ENCODE measurements at places on chromosomes 7 and 10.

- no peak for DNase-seq
Measured at GRCh38 chr7:158487631-158488151, 99.9 kb downstream of the PTPRN2 start.

DNA sequence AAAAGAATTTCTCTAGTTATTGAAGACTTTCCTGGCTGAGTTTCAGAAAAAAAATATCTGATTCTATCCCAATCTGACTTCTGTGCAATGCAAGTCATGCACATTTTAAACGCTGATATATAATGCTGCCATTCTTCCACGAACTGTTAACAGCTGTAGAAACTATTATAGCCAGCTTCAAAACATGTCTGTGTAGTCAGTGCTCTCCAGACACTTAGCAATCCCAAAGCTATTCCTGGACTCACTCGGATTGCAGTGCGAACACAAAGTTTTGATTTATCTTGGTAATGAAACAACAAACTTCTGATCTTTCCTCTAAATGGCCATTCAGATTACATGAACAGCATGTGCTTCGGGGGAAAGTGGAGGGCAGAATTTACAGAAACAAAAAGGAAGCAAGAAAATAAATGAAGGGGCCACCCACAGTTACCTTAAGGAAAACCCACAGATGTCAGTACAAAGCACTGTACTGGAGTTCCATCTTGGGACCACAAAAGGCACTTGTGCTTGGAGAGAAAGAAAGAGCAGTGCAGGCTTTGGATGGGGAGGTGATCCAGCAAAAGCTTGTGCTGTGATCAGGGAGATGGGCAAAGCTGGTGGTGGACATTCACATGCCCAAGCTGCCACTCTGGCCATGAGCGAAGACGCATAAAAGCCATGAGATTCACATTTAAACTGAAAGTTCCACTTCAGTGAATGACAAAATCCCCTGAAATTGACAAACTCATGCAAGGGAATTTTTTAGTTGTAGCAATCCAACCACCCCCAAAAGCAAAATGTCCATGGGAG is 32.1 kb upstream of the ADO start:
- DNase-seq = no peak

DNA sequence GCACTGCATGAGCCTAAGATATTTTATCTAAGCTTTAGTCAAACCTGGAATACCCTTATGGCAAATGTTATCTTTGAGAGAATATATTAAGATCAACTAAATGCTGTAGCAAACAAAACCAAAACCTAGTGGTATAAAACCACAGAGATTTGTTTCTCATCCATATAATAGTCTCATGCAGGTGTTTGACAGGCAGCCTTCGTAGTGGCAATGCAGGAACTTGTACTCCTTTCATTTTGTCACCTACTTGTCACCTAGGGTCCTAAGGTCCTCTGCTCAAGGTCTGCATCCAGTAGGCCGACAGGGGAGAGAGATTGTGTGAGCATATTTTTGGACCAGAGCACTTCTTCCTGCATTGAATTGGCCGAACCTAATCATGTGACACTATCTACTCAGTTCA is 352.6 kb downstream of the GPR37 start:
- DNase-seq = no peak

- DNase-seq = no peak
Measured at GRCh38 chr10:128499956-128500355, 373.7 kb upstream of the MKI67 start.

DNA sequence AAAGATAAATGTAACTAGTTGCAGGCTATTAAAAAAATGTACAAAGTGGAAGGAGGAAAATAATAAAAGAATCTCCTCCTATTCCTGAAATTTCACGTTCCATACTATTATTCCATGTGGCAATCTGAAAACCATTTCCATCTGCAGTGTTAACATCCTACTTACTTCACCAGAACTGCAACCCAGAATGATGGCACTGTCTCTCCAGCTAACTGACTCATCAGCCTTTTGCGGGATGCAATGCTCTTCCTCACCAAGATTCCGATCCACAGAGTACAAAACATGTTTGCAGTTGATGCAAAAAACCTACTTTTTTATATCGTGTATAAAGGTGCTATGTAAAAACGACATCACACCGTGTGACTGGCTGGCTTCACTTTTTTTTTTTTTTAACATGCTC is 50.8 kb downstream of the ESYT2 start:
- no peak for DNase-seq

DNA sequence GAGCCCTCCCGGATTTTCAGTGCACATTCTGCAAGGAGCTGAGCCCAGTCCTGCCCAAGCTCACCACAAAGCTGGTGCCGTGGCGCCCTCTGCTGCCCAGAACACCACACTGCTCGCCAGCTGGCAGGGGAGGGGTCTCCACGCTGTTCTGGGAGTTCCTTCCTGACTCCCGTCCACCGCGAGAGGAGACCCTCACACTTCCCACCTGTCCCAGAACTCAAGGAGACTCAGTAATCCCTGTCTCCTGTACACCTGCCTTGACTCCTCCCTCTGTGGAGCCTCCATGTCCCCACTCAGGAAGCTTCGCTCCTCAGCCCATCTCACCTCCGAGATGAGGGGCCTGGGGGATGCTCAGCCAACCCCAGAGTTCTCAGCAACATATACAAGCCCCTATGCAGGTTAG is 11.3 kb downstream of the C10orf105 start:
- no peak for DNase-seq

DNA sequence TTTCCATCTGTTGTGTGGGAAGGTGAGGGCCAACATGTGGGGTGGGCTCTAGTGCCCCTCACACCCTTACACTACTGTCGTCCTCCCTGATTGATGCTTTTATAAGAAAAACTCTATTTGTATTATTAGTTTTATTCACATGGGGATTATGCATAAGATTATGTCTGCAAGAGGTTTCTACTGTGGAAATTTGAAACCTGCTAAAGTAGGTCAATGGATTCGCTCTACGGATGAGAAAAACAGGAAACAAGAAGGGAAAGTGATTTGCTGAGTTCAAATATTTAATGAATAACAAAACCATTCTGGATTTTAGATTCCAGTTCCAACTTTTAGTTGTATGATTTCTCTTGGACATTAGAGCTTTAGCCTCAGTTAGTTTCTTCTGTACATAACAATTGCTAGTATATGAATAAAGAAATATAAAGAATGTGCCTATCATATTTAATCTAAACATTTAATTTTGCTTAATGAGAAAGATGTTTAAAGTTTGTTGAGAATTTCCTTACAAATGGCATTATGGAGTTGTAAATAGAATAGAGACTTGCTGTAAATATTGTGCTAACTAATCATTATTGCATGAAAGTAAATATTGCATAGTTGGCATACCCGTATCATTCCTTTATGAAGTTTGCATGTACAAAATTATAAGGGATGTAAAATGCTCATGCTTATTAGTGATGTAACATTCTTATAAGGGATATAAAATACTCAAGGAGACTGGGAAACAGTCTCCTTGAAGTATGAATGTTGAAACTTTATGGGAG is 193.8 kb downstream of the THSD7A start:
- no peak for DNase-seq

GRCh38 chr7:142833174-142834048 is 21.5 kb upstream of the EPHB6 start:
- DNase-seq = no peak

GRCh38 chr7:105904064-105904463 is 27.7 kb upstream of the ATXN7L1 start:
- DNase-seq = no peak

- no peak for DNase-seq
Measured at GRCh38 chr7:44079331-44080021, 2.9 kb downstream of the POLM start.

GRCh38 chr7:36261019-36261754 is 108.1 kb downstream of the EEPD1 start:
- DNase-seq = no peak

DNA sequence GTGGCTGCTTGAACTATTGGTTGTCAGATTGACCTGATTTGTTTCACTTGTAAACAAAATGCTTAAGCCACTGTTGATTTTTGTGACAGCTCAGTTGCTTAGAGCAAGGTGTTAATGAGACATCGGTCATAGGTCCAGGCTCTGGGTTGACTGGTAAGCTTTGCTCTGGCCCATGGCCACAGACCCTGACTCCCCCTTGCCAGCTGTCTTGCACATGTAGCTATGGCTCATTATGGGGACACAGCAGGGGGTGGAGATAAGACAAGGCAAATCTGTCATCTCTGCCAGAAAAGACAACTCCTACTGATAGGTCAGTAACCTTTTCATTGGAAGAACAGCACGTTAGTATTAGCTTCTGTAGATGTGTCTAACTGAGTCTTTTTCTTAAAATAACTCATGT is 95.3 kb downstream of the KAT6B start:
- no peak for DNase-seq

GRCh38 chr10:541750-542371 is 147.6 kb downstream of the DIP2C start:
- no peak for DNase-seq

GRCh38 chr7:21330462-21331178 is 97.3 kb upstream of the SP4 start:
- no peak for DNase-seq

DNA sequence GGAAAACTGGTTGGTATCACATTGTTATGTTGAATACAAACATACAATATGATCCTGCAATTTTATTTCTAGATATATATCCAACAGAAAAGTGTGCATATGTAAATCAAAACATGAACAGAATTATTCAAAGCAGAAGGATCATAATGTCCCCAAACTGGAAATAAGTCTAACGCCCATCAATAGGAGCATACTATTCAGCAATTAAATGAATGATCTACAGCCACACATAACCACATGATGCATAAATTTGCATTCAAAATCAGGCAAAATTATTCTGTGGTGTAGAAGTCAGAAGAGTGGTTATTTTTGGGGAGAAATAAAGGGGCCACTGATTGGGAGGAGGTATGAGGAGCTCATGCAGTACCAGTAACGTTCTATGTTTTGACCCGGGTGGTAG is 28.6 kb downstream of the NPY start:
- DNase-seq = no peak

DNA sequence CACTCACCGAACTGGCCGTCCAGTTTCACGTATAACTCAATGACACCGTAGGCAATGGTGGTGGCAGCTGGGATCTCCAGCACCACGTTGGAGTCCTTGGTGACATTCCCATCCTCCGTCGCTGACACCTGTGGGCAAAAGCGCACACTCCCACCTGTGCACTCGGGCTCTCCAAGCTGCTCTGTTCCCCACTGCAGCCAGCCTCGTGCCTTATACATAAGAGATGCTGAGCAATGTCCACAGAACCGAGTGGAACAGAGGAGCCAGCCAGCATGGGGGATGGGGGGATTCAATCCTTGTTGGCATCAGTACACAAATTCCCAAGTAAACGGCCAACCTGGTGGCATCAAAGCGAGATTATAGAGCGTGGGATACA is 40.0 kb downstream of the GSDME start:
- no peak for DNase-seq

DNA sequence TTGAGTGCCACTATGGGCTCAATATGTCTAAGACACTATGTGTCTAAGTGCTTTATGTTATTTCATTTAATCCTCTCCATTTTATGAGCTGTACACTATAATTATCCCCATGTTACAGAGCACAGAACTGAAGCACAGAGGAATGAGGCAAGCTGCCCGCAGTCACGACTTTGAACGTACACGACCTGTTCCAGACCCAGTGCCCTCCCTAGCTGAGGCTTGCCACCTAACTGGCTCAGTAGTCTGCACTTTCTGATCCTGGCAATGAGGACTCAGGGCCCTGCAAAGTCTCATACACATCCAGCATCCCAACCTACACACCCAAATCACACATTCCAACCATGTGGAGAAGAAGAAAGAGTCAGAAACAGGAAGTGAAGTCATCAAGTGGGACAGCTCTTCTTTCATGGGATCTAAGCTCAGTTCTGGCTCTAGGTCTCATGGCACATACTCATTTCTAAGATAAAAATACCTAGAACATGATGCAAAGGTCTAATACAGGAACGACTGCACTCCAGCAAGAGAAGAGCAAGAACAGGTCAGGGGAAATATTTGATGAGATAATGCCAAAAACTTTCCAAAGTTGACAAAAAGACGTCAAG is 42.4 kb upstream of the DDC start:
- DNase-seq = no peak

- DNase-seq = no peak
Measured at GRCh38 chr10:132540456-132540855, 2.9 kb downstream of the INPP5A start.

DNA sequence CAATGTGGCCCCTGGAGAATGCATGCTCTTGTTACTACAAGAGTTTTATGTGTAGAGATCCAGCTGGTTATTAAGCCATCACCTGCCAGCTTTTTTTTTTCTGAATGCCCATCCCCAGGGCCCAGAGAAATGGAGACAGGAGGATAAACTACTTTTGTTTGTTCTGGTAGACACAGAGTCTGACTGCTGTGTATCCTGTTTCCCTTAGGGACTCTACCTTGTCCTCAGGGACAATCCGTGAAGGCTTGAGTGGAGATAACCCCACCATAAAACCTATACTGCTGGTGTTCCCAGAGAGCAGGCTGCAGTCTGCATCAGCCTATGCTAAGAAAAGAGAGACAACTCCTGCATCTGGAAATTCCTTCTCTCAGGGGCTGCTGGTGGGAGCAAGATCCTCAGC is at the start of gene OR2A5:
TSS of gene OR2A5 (plus strand) at position 301 of the 400 bp plus-strand sequence. CDS start 1,454 bp downstream, outside the sequence.
- DNase-seq = no peak

DNA sequence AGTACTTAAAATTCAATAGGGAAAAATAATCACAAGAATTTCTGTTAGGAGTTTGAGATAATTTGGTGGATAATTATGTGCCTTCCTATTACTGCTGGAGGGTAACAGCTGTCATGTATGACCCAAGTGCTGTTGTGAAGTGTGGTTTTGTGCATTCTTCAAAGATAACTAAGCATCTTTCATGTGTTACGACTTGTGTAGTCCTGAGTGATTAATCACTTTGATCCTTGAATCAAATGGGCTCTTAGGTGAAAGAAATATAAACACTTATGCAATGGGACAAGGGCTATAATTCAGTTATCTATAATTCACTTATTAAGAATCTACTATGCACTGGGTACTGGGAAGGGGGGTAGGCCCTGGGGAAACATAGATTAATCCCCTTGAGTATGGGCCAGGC is 89.0 kb downstream of the CH25H start:
- no peak for DNase-seq

GRCh38 chr7:94149789-94150545 is 145.8 kb upstream of the BET1 start:
- no peak for DNase-seq

DNA sequence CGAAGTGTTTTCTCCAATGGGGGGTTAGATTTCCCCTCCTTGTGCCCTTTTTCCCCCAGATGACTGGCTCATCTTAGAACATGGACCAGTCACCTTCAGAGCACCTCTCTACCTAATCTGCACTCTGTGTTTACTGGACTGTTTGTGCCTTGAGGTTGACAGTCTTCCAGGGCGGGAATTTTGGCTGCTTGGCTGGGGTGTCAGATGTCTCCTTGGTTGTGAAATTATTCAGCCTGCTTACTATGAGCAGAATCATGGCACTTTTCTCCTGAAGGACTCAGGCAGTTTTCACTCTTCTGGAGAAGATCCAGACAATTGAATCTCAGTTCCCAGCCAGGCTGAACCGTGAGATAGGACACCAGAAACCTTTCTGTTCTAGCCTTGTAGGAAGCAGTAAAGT is 60.3 kb upstream of the NFKB2 start:
- peak; percentile 13 for DNase-seq

DNA sequence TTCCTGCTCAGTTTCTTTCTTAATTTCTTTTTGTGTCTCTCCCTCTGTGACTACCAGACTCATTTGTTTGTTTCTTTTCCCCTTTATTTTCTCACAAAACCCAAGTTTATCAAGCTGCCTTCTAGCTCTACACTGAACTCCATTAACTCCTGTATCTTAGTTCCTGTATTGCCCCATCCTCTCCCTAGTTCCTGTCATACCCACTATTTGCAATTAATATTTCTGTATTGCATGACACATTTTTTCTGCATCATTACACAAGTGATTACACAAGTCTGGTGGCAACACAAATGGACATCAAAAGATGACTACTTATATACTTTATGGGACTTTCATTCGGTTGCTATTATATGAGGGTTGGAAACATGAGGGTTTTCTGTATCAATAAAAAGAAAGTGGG is 26.9 kb upstream of the OR9A4 start:
- DNase-seq = no peak

Data from NCI-H446 treated with DMSO at 0.1 percent for 48 hours (cell line).